ENCODE measurements at places on chromosomes 11 and 22.

DNA sequence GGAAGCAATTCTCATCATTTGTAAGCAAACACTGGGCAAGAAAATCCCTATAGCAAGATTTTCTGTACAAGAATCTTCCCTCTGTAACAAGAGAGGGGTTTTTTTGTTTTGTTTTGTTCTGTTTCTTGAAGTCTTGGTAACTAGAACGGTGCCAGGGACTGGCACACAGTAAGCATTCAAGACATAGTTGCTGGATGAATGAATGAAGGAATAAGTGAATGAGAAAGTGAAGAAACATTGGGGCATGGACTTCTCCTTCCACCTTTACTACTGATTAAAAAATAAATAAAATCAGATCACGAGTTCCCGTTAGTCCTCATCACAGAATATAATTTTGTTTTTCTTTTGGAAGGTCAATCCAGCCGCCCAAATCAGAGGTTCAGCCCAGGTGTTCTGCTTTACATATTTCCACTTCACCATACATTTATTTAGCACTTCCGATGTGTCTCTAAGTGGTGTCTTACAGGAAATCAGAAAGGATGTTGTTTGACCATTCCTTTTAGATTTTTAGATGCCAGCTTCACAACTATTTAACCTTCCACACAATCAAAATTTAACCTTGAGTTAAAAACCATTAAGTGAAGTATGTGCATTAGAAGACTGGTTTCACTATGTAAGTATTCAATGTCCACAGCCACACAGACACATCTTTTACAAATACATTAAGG, 281.2 kb downstream of the CADM1 start:
- DNase-seq, result no peak

- DNase-seq, result no peak
These were observed 1.2 kb upstream of the PDE3B start for GRCh38 chr11:14642453-14642852.

- DNase-seq, result peak; percentile 83
These were observed 44.0 kb downstream of the MYO7A start for GRCh38 chr11:77171885-77172665.

- no peak for DNase-seq
These were observed 23.4 kb upstream of the CELSR1 start for GRCh38 chr22:46560696-46561295.

DNA sequence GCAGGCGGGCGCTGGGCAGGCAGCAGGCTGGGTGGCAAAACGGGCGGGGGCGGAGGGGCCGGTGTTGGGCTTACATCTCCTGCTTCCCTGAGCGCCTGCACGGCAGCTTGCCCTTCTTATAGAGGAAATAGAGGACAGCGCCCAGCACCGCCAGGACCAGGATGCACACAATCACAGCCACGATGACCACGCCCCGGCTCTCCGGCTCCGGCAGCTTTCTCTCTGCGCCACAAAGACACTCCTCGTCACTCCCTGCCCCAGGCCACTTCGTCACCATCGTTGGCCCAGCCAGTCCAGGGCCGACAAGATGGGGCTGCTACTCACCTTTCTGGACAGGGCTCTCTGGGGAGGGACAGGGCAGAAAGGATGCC, 6.3 kb downstream of the MCAM start:
- DNase-seq, result no peak

DNA sequence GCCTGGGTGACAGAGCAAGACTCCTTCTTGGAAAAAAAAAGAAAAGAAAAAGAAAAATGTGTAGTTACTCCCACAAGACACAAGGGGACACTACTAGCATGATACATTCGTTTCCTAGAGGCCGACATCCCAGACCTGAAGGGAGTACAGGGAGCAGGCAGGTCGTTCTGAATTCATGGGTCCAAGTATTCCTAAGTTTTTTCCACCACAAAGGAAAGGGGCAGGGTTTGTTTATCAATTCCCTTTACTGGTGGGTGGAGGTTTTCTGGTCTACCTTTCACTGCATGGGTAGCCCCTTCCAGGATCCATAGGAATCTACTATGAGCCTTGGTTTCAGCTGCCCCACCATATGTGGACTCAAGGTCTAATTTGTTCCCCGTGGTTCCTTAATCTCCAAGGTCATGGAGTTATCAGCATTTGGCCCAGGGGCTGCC, 11.8 kb downstream of the TIGD3 start:
- DNase-seq, result peak; percentile 78

GRCh38 chr11:127035824-127036223, 35.3 kb upstream of the KIRREL3 start:
- no peak for DNase-seq

Data from Caco-2 (cell line).